ENCODE measurements at places on chromosomes 4 and X.

DNA sequence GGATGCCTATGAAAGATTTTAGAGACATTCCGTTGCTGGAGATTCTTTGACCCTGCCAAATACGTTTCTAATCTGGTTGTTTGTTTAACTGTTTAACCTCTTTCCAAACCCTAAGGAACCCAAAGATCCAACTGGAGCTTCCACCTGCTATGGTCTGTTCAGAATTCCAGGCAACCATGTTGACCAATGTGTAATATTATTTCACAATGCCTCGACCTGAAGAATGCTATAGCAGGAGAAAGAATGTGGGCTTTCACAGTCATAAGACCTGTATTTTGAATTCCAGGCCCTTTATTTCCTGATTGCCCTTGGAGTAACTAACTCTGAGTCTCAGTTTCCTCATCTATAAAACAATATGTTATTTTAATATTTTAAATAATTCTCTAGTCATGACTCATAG, 90.8 kb downstream of the COL25A1 start:
- no peak for DNase-seq

DNA sequence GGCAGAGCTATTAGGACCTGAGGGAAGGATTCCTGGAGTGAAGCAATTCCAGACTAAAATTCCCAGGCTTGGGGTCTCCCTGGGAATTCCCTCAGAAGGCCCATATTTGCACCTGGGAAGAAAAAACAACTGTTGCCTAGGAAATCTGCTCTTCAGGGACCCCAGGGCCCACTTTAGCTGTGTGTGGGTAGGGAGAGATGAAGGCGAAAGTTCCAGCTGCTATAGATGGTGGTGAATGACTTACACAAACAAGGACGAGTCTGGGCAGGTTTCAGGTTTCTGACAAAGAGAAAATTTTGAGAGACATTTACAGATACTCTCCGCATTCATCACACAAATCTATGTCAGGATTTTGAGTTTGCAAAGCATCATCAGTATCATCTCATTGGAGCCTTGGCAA, 126.1 kb downstream of the GPC3 start:
- no peak for DNase-seq

- DNase-seq, result no peak
These were observed 6.8 kb downstream of the ANXA5 start for GRCh38 chr4:121690001-121690400.

GRCh38 chrX:96721354-96721753, 36.7 kb downstream of the DIAPH2 start:
- no peak for DNase-seq

- no peak for DNase-seq
These were observed 29.2 kb downstream of the SMIM14 start for GRCh38 chr4:39609454-39609931.

GRCh38 chr4:149145803-149146202, 669.8 kb downstream of the IQCM start:
- DNase-seq, result no peak

- DNase-seq, result no peak
These were observed 766.7 kb upstream of the TENM3 start for GRCh38 chr4:181476508-181476890.

DNA sequence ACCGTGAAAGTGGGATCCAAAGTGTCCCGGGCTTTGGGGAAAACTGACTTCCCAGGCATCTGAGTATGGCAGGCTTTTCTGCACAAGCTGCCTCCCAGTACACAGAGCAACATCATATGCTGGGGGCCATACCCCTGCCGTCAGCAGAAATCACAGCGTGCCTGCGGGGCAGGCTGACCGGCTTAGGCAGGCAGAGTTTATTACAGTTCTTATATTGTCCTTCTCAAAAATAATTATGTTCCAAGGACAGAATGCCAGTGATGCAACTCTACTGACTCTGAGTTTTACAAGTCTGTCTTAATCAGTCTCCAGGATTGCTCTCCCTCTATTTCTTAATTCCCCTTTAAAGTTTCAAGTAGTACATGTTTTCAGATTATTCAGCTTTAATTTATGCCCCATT, 37.0 kb downstream of the IL21 start:
- no peak for DNase-seq

GRCh38 chr4:112552668-112553067, 36.7 kb upstream of the NEUROG2 start:
- DNase-seq, result no peak

DNA sequence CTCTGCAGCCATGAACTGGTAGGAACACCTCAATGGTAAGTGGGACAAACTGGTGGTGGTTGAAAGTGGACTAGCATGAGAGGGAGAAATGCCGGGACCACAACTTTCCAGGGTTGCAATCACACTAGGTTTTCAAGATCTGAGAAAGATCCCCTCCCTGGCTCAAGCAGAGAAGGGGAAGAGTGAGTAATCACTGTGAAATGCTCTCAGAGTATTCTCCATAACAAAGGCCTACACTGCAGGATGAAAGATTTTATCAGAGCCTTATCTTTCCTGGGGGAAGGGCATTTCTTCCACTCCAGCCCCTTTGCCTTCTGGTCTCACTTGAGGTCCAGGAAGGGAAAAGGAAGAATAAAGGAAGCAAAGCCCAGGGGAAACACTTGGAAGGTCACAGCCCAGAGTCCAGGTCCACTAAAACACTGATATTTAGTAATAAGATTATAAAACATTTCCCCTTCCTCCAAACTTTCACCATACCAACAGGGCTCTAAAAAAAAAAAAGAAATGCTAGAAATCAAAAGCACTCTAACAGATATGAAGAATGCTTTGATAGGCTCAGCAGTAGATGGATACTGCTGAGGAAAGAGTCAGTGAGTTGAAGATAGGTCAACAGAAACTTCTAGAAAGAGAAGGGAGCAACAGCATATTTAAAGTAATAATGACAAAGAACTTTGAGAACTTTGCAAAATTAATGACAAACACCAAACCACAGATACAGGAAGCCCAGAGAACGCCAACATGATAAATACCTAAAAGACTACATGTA, 95.9 kb downstream of the WDFY3 start:
- DNase-seq, result peak; percentile 99

- no peak for DNase-seq
These were observed 62.7 kb downstream of the PRPS1 start for GRCh38 chrX:107691024-107691448.

- DNase-seq, result no peak
These were observed 51.6 kb downstream of the KIT start for GRCh38 chr4:54709400-54709799.

GRCh38 chrX:74061879-74062278, 242.1 kb upstream of the ZCCHC13 start:
- no peak for DNase-seq

DNA sequence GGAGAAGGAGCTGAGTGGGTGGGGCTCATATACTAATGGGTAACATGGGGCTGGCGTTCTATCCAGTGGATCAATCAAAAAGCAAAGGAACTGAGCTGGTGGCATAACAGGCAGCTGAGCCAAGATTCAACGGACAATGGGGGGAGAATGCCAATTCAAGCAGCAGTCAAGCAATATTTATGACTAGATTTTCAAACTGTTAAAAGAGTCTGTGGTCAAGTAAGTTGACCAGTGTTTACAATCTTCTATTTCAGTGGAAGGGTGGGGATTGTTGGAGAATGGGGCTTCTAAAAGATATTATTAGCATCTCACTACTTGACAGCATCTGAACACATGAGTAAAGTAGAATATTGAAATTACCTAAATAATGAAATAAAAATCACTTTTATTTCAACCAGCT, 64.9 kb upstream of the SCRG1 start:
- DNase-seq, result no peak

DNA sequence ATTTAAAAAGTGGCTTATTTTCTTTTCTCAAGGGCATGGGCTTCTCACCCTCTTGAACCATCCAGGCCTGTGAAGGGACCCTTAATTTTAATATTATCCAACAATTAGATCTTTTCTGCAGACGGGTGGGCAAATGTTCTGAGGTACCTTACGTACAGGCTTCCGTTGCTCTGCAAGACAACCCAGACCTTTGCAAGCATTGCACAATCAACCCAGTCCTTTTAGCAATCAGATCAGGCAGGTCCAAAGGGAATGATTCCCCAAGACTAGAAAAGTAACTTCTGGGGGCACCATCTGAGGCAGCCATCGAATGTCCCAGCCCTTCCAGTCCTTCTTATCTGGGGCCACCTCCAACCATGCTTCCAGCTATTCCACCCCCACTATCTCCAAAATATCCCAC, 67.3 kb upstream of the TACR3 start:
- DNase-seq, result no peak

DNA sequence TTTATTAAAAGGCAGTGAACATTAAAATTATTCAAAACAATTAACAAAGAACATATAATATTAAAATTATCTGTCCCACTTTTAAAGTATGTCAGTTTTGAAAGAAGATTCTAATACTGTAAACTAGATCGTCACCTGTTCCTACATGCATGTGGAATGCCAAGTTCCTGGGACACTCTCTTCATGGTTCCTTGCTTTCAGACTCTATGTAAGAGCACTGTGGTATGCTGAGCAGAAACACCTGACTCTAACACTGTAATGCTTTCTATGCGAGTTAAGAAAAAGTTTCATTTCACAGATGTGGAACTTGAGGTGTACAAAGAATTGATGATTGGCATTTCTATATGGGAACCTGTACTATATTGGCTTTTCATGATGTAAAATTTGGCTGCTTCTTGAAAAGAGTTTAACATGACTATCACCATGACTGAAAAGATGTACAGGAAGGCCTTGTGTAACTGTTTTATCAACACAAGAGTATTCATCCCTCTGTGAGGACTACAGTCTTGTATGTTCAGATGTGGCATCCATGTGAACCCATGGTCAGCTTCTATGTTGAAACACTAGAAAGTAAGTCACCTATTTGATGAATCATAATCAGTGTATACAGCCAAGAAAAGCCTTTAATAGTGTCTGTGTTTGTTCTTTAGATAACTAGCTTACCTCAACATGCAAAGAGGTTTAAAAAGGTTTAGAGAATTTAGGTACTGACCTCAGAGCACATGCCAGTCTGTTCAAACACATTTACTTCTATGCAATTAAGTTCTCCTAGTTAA, 354.5 kb downstream of the ARHGAP24 start:
- DNase-seq, result no peak

GRCh38 chr4:87310691-87311335, 11.9 kb downstream of the HSD17B13 start:
- DNase-seq, result no peak

DNA sequence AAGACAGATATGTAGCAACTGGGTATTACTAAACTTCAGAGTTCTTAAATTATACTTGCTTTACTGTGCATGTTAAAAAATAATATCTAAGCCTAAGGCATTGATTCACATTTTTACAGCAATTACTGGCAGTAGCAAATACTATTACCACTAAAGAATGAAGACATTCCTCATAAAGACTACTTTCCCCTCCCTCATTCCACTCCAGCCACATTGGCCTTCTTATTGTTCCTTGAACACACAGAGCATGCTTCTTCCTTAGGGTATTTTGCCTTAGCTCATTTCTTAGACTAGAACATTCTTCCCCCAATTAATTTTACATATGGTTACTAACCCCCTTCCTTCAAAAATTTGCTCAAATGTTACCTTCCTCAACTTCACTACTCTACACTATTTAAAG, 717.0 kb downstream of the CCSER1 start:
- no peak for DNase-seq

DNA sequence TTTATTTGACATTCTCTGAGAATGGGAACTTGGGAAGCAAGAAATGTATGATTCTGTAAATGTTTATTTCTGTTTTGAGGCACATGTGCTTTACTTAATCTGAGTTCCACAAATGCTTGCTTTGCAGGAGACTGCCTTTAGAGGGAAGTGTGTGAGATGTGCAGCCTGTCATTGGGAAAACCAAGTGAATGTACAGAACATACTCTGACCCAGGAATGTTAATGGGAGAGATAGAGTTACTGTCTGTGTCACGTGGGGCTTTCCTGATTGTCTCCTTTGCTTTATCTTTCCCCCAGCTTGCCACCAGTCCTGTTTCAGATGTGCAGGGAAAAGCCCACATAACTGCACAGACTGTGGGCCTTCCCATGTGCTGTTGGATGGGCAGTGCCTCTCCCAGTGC, 218.6 kb upstream of the ANXA3 start:
- no peak for DNase-seq

DNA sequence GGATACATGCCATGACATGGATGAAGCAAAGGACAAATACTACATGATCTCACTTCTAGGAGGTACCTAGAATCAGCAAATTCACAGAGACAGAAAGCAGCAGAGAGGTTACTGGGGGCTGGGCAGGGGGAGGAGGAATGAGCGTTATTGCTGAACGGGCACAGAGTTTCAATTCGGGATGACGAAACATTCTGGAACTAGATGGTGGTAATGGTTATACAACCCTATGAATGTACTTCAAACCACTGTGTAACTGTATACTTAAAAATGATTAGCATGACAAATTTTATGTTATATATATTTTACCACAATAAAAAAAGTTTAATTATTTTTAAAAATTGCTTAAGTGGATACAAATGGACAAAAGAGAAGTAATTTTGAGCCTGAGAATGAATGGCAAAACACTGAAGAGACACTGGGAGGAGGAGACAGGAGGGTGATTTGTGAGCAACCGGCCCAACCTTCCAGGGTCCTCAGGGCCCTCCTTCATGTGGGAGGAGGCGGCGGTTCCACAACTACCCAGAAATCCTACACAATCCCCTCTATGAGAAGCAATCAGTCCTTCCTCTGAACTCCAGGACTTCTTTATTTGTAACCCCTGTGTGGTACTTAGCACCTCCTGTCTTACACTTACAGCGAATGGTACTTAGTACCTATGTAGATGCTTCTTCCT, 14.1 kb downstream of the ACSL1 start:
- no peak for DNase-seq

DNA sequence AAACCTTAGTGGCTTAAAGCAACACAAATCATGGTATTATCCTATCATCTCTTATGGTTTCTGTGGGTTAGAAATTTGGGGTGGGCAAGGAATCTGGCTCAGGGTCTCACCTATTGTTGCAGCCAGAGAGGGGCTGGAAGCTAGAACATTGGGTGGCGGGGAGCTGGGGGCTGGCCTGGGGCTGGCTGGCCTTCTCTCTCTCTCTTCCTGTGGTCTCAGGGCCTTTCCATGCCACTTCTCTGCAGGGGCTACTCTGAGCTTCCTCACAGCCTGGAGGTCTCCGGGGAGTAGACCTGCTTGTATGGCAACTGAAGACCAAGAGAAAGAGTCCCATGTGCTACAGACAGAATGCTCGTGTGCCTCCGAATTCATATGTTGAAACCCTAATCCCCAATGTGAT, 10.7 kb upstream of the XPNPEP2 start:
- DNase-seq, result no peak

- no peak for DNase-seq
These were observed 573.8 kb downstream of the MAGEB5 start for GRCh38 chrX:26789751-26790150.

DNA sequence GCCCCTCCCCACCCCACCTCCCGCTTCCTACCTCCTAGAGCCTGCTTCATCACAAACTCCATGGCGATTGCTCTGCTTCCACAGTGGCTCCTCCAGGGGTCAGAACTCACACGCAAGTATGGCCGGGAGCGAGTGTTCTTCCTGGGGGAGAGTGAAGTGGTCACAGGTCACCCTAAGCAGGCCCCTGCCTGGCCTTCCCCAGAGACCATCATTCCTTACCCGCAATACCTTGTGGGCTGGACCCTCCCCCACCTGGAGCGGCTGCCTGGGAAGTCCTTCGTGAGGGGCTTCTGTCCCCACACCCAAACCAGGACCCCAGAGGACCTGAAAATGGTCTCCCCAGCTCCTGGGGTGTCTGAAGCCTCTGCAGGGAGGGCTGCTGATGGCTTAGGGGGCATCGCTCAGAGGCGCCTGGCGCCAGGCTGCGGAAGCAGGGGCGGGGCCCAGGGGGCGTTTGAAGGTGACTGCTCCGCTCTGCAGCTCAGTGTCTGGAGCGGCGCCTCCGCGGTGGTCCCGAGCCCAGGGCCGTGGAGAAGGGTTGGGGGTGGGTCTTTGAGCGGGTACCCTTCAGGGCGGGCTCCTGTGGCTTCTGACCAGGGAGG, 1.4 kb downstream of the CPLX1 start:
- DNase-seq, result no peak

- DNase-seq, result no peak
These were observed 475.4 kb upstream of the HS3ST1 start for GRCh38 chr4:11904117-11904535.

Data from mesendoderm (in vitro differentiated cells).